Right atrium auricular region (tissue), 2 donors: ENCODE measurements at places on chromosomes 2 and 18. TPM values are rescaled to one million over a fixed set of nuclear protein-coding genes. Genes with fewer than 3 reads are reported as not detected.

The SLC25A52 gene
- total RNA-seq, result not detected

DNA sequence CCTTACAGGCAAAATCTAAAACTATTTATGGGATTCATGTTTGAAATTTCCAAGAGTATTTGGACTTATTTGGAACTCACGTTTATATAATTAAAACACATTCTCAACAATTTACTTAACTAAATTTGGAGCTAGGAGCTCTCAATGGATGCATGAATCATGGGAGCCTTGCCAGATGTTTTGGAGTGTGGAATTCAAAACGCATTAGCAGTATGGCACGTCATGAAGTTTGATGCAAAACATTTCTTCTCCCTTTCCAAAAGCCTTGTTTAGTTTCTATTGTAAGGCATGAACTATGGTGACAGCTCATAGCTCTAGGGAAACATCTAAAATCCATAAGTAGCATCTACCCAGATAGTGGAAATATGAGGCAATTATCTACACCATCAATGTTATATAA, 701.6 kb downstream of the SATB2 start:
- DNase-seq, result no peak
- H3K27ac ChIP-seq, result no peak overlapping the region

The CYP26B1 gene
- total RNA-seq, result 12.8 TPM

DNA sequence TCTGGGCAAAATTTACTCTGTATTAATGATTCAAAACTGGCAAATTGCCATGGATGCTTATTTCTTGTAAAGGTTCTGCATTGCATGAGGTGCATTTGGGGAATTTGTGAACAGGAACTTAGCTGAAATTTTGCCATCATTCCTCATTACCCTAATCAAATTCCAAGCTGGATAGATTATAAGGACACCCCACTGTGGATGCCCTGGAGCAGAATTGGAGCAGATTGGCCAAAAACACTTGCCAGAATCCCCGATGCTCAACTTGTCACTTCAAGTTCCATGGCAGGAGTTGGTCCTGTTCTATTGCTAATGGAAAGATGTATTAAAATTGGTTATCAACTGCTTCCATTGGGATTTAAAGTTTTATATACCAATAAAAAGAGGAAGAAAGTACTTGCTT, 237.9 kb downstream of the CCDC102B start:
- no peaks in the 10 kb centered on the region for H3K36me3 ChIP-seq
- H3K4me1 ChIP-seq, result no peaks in the 10 kb centered on the region
- no peak overlapping the region for H3K27ac ChIP-seq
- no peak for DNase-seq
- H3K4me3 ChIP-seq, result no peak overlapping the region
- no peaks in the 10 kb centered on the region for H3K27me3 ChIP-seq

DNA sequence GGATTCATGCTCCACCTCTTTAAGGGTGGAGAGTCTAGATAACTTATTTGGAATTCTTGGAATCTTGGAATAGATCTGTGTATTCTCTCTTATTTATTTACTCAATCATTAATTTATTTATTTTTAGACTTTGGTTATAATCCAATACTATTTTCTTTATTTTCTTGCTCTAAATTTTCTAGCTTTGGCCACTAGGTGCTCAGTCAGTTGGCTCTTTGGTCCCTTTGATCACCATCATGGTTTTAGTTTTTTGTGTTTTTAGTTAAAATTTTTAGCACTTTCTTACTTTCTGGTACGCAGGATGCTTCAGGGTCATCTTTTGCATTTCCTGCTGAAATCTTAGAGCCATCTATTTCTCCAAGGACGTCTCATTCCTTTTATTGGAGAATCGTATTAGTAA, 5.2 kb upstream of the PLEK start:
- H3K36me3 ChIP-seq, result no peaks in the 10 kb centered on the region
- H3K4me3 ChIP-seq, result no peak overlapping the region
- H3K27ac ChIP-seq, result no peak overlapping the region
- peaks cover 6% of the 10 kb centered on the region for H3K4me1 ChIP-seq

GRCh38 chr2:73175663-73176204, 26.6 kb upstream of the NOTO start:
- peaks cover 29% of the 10 kb centered on the region for H3K4me1 ChIP-seq
- DNase-seq, result peak; percentile 82
- no peaks in the 10 kb centered on the region for H3K36me3 ChIP-seq
- H3K4me3 ChIP-seq, result peak overlapping the region; percentile 67
- H3K27ac ChIP-seq, result peak overlapping the region; percentile 79

The CFAP65 gene
- not detected for total RNA-seq

DNA sequence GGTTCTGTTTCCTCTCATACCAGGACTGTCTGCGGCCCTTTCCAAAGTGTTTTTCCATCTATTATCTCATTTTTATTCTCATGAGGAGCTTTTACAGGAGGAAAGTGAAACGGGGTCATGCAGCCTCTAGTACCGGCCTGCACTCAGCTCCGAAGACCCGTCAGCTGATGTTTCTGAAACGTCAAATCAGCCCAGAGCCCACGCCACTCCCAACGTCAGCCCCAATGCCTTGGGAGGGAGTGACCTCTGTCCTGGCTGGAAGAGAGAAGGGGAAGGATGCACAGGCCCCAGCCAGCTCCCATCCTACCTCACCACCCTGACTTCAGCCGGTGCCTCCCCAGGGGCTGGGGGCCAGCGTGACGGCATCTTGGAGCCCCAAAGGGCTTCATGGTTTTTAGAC, 58.5 kb downstream of the ADCY3 start:
- no peak overlapping the region for H3K4me3 ChIP-seq
- H3K4me1 ChIP-seq, result peaks cover 12% of the 10 kb centered on the region
- H3K27ac ChIP-seq, result peak overlapping the region; percentile 67

GRCh38 chr2:207328944-207329386, 163.2 kb upstream of the KLF7 start:
- H3K4me1 ChIP-seq, result no peaks in the 10 kb centered on the region
- no peak overlapping the region for H3K27ac ChIP-seq
- no peak overlapping the region for H3K4me3 ChIP-seq
- no peaks in the 10 kb centered on the region for H3K36me3 ChIP-seq
- no peak for DNase-seq

DNA sequence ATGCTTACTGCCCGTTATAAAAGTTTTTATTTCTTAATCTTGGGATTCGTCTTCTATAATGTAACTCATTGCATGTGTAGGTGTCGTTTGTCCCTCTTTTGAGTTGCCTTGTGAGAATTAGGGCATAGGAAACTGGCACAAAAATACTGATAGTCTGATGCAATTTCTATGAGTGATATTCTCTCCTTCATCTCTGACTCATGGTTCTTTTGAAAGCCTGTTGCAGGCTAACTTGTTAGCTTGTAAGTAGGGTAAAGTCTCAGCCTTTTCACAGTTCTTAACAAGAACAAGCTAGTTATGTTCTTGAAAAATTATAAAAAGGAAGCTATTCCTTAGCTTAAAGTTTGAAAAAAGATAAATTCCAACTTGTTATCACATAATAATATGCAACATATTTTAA, 1085.4 kb upstream of the NRXN1 start:
- H3K4me3 ChIP-seq, result no peak overlapping the region
- no peaks in the 10 kb centered on the region for H3K36me3 ChIP-seq
- no peaks in the 10 kb centered on the region for H3K4me1 ChIP-seq
- no peak for DNase-seq
- H3K27me3 ChIP-seq, result no peaks in the 10 kb centered on the region

The FEV gene
- total RNA-seq, result not detected

GRCh38 chr2:167298017-167298416, 409.7 kb downstream of the XIRP2 start:
- H3K27me3 ChIP-seq, result peaks cover 5% of the 10 kb centered on the region
- no peak overlapping the region for H3K4me3 ChIP-seq
- no peak for DNase-seq
- no peaks in the 10 kb centered on the region for H3K36me3 ChIP-seq

DNA sequence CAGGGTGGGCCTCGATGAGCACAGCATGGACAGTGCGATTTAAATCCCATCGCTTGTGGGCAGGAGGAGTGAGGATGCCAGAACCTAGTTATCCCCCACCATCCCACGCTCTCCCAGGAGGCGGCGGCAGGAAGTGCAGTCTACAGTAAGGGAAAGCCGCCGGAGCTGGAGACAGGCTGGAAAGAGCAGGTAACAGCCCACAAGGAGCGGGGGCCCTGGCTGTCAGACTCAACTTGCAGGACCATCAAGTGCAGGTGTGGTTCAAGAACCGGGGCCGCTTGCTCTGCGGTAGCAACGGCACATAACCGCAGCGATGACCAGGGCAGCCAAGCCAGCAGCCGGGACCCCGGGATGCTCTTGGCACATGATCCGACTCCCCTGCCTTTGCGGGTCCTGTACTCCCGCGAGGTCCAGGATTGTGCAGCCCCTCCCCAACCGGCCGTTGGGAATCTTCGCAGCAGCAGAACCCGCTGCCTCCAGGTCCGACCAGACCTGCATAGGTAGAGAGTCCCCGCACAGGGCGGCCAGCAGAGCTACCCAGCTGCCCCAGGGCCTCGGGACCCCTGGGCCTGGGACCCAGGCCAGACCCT, 82.1 kb downstream of the BIN1 start:
- H3K4me3 ChIP-seq, result peak overlapping the region; percentile 44
- no peaks in the 10 kb centered on the region for H3K4me1 ChIP-seq
- H3K27ac ChIP-seq, result no peak overlapping the region
- DNase-seq, result no peak
- peaks cover 4% of the 10 kb centered on the region for H3K27me3 ChIP-seq
- H3K36me3 ChIP-seq, result no peaks in the 10 kb centered on the region

The ATP6V1C2 gene
- 0.44 TPM for total RNA-seq

DNA sequence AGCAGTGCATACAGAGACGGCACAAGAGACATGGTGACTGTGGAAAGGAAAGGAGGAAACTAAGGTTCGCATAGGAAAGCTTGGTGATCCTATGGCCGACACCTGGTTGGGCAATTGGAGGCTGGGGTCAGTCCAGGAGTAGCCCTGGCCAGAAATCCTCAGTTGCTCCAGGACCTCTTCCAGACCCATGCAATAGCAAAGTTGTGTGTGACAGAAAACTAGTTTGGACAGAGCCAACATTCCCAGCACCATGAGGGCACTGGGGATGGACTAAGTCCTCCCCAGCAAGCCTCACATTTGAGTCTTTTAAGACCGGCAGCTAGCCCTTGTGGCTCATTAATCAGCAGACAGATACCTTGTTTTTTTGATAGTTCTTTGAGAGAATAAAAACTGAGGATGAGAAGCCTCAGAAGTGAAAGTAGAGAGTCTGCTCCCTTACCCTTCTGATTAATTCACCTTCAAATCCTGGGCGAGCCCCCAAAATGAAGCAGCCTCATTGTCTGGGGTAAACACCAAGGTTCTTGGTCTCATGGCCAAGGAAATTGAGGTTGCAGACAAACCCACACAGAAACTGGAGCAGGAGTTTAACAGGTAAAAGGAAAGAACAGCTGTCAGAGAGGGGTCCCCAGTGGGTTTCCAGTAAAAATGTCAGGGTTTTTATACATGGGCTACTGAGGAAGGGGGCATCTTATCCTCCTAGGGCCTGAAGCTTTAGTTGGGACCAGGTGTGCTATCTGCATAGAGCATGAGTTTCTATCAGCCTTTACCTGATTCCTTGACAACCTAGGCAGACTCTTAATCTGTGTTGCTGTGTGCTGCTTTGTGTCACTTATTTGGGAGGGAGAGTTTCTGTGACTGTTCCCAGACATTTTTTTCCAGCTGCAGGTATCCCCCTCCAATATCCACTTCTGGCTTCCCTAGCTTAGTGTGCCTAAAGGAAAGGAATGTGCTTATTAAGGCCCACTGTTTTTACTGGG, 39.1 kb downstream of the STK17B start:
- no peak for DNase-seq
- no peak overlapping the region for H3K4me3 ChIP-seq
- no peaks in the 10 kb centered on the region for H3K27me3 ChIP-seq
- H3K36me3 ChIP-seq, result peaks cover 11% of the 10 kb centered on the region

The EMILIN2 gene
- total RNA-seq, result 13.2 TPM

DNA sequence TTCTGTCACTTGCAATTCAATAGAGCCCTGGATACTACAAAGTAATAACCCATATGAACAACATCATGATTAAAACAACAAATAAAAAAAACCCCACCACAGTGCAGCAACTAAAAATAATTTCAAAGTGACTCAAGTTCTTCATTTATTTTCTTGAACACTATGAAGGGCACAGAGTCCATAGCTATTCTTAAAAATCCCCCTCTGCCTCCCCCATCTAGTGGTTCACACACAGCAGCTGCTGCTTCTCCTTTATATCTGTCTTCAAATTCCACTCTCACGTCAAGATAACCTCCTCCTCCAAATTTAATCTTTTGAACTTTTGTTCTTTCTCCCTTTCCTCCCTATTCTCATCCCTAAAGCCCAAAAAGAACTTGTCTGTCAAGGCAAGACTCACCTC, 591.3 kb downstream of the ZEB2 start:
- H3K4me3 ChIP-seq, result no peak overlapping the region
- H3K36me3 ChIP-seq, result no peaks in the 10 kb centered on the region
- no peaks in the 10 kb centered on the region for H3K27me3 ChIP-seq
- H3K4me1 ChIP-seq, result no peaks in the 10 kb centered on the region
- H3K27ac ChIP-seq, result no peak overlapping the region
- no peak for DNase-seq

The MYL12A gene
- total RNA-seq, result 1,108 TPM
